ENCODE measurements at places on chromosomes 7 and 10.
A peak's percentile ranks its signal among the peaks of the same experiment; 100 is the strongest.

- no peak for DNase-seq
Observed at GRCh38 chr10:106609470-106610266, 554.8 kb downstream of the SORCS1 start.

DNA sequence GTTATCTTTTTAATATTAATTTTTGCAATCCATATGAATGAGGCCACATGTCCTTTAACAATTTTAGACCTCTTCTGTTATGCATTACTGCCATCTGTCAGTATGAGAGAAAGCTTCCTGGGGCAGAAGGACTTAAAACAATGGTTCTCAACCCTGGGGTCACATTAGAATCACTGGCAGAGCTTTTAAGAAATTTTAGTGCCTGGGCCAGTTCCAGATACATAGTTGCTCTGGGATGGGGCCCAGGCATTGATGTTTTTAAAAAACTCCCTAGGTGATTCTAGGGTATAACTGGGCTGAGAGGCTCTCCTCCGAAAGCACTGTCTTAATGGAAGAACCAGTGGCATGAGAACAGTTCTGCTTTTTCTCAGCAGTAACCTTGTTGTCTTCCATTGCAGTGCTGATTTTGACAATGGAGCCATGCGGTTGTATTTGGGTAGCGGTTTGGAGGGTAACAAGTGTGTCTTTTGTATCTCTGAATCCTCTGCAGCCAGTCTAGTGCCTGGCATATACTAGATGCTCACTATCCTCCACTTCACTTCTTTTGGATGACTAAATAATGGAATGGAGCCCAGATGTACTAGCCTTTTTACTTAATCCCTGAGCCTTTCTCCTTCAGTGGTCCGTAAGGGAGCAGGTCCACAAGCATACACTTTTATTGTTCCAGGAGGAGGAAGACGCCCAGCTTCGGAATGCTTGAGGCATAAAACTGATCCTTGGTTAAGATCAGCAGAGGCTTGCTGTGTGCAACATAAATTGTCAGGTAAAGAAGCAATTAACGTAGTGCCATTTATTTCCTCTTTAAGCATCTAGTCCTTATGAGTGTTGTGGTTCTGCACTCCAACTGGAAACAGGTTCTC lies 227.1 kb downstream of the AUTS2 start:
- DNase-seq: no peak

GRCh38 chr10:28089467-28089866 lies 90.6 kb upstream of the ODAD2 start:
- DNase-seq: no peak

GRCh38 chr7:130010689-130011412 lies 40.3 kb downstream of the ZC3HC1 start:
- DNase-seq: peak; percentile 83

DNA sequence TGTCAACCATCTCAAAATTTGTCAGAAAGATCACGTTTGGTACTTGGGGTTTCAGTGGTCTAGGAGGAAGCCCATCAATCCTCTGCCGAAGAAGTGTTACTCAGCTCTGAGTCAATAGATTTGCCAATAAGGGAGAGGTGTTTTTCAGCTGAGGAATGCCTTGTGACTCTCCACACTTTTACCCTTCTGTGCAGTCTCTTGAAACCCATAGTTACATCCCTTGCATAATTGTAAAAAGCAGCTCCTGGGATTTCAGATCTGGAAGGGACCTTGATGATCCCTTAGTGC lies 47.5 kb downstream of the INSYN2A start:
- DNase-seq: no peak

- DNase-seq: no peak
Observed at GRCh38 chr10:106534441-106534840, 630.1 kb downstream of the SORCS1 start.

GRCh38 chr7:121519548-121520521 lies 123.7 kb upstream of the FAM3C start:
- no peak for DNase-seq

- no peak for DNase-seq
Observed at GRCh38 chr7:54663603-54664234, 95.3 kb downstream of the SEC61G start.

DNA sequence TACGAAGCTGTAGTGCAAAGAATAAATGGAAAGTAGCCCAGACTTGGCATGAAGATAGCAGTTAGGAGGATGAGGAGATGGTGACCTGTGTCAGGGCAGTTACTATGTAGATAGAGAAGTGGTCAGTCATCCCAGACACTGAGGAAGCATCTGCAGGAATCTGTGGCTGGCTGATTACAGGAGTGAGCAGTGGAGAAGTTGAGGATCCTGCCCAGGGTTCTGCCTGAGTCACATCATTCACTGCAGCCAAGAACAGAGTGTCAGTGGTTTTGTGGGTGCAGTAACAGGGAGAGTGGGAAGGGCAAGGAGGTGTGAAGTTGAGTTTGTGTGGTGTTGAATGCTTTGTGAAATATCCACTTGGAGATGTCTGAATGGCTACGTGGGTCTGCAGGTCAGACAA lies 676.4 kb upstream of the NRP1 start:
- no peak for DNase-seq

GRCh38 chr7:78734626-78735025 lies 718.8 kb downstream of the MAGI2 start:
- DNase-seq: no peak

GRCh38 chr7:35285799-35286198 lies 31.9 kb upstream of the TBX20 start:
- DNase-seq: no peak

- no peak for DNase-seq
Observed at GRCh38 chr10:600876-601659, 88.4 kb downstream of the DIP2C start.

- no peak for DNase-seq
Observed at GRCh38 chr7:80632139-80632538, 6.3 kb upstream of the CD36 start.

- no peak for DNase-seq
Observed at GRCh38 chr10:22317076-22317370, 835 bp downstream of the COMMD3 start.

GRCh38 chr10:51860257-51860656 lies 160.9 kb upstream of the CSTF2T start:
- no peak for DNase-seq

GRCh38 chr7:17709599-17709998 lies 230.7 kb downstream of the SNX13 start:
- no peak for DNase-seq

DNA sequence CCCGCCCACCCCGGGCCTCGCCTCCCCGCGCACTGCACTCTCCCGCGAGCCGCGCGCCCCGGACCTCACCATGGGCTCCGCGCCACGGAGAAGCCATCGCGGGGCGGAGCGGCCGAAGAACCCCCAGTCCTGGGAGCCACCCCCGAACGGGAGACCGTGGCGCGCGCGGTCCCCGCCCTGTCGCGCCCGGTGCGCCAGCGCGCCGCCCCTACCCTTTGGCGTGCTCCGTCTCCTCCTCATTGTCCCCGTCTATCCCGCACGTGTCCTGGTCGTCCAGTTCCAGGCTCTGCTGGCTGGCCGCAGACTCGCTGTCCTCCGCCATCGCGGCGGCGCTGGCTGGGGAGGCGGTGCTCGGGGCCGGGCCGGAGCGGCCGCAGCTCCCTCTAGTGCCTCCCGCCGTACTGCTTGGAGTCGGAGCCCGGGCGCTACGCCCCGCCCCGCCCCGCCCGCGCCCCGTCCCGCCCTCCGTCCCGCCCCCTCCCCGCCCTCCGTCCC lies at the start of gene NMT2:
NMT2 (minus strand) TSS at position 403 of the 495 bp plus-strand sequence; CDS start at position 322, 81 bp downstream.
- no peak for DNase-seq

DNA sequence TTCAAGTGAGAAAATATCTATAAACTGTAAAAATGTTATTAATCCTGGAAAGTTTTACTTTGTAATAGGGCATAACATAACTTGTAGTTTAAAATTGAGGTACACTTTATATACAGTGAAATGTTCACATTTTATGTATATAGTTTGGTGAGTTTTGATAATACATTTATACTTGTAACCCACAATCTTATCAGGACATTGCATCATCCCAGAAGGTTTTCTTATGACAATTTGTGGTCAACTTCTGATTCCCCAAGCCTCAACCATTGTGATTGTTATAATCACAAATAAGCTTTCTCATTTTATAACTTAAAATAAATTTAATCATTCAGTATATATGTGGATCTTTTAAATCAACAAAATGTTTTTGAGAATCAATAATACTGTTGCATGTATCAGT lies 151.1 kb downstream of the TFPI2 start:
- DNase-seq: no peak

- no peak for DNase-seq
Observed at GRCh38 chr10:89915021-89915420, 213.6 kb downstream of the KIF20B start.

- DNase-seq: no peak
Observed at GRCh38 chr10:10791869-10792268, 225.8 kb upstream of the CELF2 start.

DNA sequence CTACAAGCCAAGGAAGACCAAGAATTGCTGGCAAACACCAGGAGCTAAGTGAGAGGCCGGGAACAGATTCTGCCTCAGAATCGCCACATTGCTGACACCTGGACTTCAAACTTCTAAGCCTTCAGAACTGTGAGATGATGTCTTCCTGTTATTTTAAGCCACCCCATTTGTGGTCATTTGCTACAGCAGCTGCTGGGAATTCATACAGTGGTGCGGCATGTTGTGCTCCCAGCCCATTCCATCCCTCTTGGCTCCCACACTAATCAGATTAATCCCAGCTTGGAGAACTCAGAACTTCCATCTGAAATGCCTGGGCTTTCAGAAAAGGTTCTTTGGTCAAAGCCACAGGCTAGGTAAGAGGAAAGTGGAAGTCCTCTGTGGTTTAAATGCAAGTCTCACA lies 24.9 kb downstream of the TCAF1 start:
- DNase-seq: no peak

DNA sequence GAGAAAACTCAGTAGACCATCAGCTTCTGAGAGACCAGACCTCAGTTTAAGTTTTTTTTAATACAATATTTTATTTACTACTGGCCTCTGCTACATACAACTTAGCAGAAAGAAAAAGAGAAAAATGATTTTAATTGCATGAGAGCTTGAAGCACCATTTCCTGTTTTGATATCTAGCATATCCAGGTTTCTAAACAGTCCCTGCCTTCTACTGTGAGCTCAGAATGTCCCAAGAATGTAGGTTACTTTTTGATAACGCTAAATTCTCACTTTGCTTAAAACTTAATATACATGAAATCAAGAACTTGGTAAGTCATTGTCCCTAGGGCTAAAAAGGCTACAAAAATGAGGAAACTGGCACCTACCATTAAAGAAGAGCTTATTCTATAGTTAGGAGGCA lies 7.0 kb downstream of the TMEM243 start:
- no peak for DNase-seq

GRCh38 chr7:123639631-123640030 lies 16.0 kb upstream of the LMOD2 start:
- no peak for DNase-seq

GRCh38 chr10:3192856-3193635 lies 20.5 kb upstream of the PITRM1 start:
- DNase-seq: peak; percentile 36

DNA sequence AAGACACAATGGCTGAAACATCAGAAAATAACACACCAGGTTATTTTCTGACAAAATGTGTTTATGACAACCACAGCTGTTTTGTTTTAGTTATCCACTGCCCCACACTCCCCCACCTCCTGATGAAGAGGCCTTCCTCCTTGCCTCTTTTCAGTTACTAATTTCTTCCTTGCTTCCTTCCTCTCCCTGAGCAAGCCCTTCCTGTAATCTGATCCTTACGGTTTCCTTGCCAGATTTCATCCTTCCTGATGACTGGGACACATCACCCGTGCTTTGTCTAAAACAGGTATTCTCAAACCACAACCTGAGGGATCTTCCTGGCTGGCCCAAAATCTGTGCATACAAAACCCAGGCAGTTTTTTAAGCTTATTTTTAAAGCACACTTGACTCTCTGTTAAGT lies 39.4 kb downstream of the CHST15 start:
- DNase-seq: no peak

GRCh38 chr7:18866359-18867036 lies 250.9 kb downstream of the TWIST1 start:
- no peak for DNase-seq

DNA sequence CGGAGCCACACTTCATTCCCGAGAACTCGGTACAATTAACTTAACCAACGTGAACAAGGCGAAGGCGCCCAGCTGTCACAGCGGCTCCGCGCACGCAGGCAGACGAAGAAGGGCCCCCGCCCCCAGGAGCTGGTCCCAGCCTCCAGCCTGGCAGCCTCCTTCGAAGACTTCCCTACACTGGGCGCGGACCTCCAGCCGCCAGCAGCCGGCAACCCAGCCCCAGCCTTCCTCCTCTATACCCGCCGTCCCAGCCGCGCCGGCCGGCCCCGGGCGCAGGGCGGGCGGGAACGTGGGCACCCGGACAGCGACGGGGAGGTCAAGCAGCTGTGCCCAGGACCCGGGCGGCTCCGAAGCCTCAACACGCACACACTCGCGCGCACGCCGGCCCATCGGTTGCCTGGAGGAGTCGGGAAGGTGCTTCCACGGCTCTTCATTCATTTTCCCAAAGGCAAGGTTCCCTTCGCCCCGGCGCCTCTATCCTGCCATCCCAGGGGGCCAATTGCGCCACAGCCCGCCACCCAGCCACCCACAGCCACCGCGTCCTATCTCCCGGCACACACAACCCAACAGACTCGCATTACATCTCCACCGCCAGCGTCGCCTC lies 1.6 kb downstream of the CHST15 start:
- no peak for DNase-seq

DNA sequence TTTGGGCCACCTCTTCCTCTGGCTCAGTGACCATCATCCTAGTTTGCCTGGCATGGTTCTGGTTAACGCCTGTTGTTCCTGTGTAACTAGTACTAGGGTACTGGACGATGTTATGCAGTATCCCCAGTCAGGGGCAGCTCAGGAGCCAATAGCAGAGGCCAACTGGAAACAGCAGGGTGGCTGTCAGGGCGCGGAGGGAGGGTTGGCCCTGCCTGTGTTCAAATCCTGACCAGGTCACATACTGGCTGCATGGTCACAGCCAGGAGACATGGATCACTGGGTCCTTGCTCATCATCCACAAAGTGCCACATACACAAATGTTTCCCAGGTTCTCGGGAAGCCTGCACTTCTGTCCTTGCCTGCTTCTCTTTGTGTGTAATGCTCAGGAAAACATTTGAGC lies 12.3 kb upstream of the RBP3 start:
- no peak for DNase-seq

DNA sequence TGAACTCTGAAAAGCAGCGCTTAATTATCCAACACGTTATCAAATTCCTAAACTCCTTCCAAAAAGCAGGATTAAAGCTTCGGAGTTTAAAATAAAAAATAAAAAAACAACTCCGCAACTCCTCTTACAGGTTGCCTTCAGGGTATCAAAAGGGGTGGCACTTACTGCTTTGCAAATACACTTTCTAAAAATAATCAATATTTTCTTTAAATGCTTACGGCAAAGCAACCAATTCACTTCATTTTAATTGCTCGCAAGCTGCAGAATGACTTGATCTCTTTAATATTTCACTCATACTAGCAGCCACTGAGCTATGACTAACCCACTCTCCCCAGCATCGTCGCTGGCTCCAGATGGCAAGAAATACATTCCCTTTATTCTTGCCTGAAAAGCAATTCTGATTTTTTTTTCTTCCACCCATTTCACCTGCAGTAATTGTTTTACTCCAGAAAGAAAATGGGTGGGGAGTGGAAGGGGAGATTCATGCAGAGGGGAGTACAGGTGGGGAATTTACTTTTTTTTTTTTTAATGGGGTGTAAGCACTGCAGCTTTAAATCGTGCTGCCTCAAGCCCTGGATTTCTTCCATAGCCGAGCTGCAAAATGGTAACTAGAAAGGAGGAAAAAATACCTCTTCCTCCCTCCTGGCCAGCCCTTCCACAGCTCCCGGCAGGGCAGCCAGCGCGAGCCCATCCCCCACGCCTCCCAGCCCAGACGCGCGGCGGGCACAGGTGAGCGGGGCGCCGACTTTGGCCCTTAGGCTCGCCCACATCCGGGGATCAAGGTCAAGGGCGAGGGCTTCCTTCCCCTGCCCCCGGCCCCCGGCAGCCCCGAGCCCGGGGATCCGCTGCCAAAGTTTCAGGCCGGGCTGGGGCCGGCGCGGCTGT lies 54.2 kb upstream of the FHIP2A start:
- no peak for DNase-seq
